CD8-positive, alpha-beta memory T cell (primary cell): ENCODE measurements at places on chromosomes 2 and 18.

DNA sequence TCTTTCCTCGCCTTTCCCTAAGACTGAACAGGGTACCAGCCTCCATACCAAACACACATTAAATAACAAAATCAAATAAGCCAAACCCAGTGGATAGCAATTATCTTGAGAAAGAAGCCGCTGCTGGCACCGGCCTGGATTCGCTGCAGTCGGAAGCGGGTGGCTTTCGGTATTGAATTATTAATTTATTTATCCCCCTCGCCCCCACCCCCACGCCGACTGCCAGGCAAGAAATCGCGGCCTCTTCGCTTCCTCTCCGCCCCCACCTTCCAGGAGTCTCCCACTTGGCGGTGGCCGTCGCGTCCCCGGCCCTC lies 370 bp upstream of the ZNF804A start:
- no peak for DNase-seq

GRCh38 chr2:74001781-74002504 lies 17.2 kb downstream of the TET3 start:
- no peak for DNase-seq

DNA sequence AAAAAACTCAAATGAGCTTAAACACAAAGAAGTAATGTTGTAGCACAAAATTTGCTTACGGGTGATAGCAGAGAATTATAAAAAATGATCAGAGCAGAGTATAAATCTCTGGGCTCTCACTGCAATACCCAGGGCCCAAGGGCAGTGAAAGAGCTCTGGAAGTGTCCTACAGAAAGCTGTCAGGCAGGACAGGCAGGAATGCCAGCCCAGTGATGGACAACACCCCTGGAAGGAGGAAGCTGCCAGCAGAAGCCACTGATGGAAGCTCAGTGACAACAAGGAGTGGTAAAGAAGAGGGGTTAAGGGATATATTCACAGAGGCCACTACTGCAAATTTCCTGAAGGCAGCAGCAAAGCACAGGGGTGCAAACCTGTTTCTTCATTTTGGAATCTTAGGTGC lies 214.9 kb downstream of the L3MBTL4 start:
- no peak for DNase-seq

DNA sequence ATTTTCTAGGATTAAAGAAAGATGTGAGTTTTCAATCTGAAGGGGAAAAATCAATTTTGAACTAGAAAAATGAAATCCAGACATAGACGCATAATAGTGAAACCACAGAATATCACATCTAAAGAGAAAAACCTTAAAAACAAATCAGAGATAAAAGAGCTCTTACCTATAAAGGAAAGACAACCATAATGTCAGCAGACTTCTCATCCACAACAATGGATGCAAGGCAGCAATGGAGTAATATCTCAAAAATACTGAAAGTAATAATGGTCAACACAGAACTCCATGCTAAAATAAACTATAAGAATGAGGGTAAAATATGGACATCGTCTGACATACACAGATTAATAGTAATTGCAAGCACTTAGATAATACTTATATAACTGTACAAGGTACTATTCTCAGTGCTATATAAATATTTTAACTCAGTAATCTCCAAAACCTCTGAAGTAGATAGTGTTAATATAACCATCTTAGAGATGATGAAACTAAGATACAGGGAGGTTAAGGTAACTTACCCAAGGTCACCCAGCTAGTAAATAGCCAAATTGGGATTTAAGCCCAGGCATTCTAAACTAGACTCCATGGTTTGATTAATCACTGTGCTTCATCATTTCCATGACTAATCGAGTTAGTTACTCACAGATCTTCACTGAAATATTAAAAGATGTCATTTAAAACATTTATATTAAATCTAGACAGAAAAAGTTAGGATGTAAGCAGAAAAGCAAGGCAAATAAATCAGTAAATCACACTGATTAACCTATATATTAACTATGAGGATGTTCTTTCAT lies 89.4 kb upstream of the SPTBN1 start:
- no peak for DNase-seq

- DNase-seq = no peak
Observed at GRCh38 chr2:144452989-144453336, 67.0 kb downstream of the ZEB2 start.

DNA sequence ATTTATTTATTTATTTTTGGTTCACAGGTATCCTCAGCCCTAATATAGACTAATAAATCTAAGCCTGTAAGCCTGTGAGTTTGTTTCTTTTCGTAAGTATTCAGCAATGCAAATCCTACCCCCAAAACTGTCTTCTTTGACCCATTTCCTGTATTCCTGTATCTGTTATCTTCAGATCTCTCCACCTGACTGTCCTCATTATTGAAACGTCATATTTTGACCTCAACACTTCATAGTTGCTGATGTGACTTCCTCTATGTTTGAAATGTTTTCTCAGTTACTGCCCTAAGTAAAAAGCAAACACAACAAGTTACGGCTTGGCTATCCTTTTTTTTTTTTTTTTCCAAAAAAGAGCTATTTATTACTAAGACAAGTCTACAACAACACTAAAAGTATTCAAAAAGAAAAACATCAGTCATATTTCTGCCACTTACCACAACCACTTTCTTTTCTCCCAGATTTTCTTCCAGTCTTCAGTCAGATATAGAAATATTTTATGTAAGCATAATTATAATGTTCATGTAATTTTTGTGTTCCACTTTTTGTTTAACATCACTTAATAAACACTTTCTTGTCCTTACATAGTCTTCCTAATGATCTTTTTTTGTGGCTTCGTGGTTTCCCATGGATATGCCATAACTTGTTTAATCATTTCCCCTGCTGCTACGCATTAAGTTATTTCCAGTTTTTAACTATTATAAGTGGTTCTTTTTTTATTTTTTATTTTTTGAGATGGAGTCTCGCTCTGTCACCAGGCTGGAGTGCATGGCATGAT lies 45.0 kb upstream of the EML4 start:
- no peak for DNase-seq
